M059J (cell line): ENCODE measurements at places on chromosomes 7 and 10.
A peak's percentile ranks its signal among the peaks of the same experiment; 100 is the strongest.

DNA sequence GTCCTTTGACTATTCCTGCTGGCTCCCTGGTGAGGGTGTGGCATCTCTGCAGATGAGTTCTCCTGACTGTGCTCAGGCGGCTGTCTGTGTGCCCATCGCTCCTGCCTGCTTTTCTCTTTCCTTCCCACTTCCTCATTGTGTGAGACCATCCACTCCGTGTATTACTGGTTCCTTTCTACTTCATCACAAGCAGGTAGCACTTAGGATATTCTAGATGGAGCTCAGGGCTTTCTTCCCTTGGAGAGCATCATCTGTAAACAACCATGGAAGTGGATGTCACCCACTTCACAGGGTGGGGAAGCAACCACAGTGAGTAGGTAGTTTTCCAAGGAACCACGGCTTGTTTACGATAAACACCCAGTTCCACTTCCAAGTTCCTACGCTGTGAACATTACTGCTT lies 15.7 kb downstream of the DNAJB6 start:
- no peak for DNase-seq

DNA sequence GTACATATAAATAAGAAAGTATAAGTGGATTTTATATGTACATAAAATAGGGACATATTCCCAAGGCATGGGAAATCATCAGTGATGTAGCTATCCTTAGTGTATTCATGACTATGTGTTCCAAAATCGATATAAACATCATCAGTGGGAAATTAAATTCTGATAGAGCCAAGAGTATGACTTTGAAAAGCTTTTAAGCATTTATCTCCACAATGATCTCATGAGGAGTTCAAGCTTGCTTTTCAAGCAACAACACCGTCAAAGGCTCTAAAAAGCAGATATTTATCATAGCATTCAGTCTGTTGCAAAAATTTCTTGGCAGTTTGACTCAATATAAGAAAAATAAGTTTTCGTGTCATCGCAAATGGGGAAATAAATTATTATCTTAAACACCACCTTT lies 14.5 kb upstream of the NEBL start:
- no peak for DNase-seq

DNA sequence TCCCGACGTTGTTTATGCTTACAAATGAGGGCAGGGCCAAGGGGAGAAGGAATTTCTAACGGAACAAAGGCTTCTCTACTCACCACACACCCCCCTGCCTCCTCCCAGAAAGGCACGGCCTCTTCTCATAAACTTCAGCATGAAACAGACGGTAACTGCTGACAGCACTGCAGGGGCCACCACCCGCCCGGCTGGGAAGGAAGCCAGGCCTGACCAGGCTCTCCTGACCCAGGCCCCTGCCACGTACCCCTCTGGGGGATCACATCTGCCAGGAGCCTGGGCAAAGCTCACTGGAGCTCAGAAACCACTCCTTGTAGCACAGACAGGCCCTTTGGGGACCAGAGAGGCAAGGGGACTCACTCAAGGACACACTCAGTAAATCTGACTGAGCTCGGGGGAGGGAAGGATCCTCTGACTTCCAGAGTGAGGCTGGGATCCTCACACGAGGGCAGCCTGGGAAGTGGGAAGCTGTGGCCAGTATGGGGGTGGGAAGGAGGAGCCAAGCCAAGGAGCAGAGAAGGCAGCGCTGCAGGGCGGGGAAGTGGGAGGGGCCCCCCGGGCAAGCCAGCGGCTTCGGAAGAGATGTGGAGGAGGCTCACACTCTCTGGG lies 46.1 kb downstream of the ZCCHC24 start:
- DNase-seq = peak; percentile 97

GRCh38 chr10:76354921-76355320 lies 923.5 kb downstream of the LRMDA start:
- DNase-seq = no peak

DNA sequence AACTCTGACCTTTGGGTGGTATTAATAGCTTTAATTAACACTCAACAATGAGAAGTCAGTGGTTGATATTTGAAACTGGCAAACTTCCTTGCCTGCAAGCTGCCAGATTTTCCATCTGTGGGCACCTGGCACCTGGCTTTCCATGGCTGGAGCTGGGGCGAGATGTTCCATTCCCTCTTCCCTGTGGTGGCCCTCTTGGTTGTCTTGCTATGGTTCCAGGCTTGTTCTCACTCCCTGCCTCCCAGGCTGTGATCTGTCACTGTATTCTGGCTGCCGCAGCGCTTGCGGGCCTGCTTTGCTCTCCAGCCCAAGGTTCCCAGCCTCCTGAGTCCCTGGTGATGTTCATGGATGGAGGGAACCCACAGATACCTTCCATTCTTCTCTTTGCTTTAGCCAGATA lies 201.0 kb downstream of the FRMD4A start:
- no peak for DNase-seq

GRCh38 chr10:73584737-73585136 lies 6.4 kb downstream of the USP54 start:
- peak; percentile 68 for DNase-seq

- DNase-seq = no peak
These were observed 230.6 kb upstream of the PLXNA4 start for GRCh38 chr7:132806834-132807233.

DNA sequence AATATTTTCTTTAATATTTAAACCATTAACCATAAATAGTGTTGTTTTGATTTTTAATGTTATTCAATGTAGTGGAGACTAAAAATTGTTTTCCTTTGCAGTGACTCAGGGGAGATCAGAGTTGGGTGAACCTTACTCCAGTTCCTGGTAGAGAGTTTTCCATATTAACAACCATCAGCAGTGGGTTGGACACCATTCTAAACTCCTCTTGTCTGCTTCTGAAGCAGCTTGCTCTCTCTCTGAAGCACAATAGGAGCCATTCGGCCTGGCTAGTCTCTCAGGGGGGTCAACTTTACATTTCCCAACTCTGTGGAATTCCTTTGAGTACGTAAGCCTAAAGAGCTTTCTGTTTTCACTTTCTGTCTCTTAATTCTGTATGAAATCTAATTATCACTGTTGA lies 9.4 kb upstream of the NRG3 start:
- DNase-seq = no peak

DNA sequence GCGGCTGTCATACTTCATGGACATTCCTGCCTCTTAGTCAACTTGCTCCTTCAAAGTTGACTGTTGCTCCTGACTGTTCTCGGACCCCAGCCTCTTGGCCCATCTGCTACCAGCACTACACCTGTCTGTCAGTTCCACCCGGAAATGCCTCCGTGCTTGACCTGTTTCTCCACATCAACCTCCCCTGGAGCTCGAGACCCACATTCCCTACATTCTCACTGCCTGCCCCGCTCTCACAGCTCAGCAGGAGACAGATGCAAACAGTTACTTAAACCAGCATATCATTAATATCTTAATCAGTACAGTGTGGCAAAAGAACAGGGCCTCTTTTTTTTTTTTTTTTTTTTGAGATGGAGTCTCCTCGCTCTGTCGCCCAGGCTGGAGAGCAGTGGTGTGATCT lies 174.3 kb downstream of the NRP1 start:
- DNase-seq = no peak

DNA sequence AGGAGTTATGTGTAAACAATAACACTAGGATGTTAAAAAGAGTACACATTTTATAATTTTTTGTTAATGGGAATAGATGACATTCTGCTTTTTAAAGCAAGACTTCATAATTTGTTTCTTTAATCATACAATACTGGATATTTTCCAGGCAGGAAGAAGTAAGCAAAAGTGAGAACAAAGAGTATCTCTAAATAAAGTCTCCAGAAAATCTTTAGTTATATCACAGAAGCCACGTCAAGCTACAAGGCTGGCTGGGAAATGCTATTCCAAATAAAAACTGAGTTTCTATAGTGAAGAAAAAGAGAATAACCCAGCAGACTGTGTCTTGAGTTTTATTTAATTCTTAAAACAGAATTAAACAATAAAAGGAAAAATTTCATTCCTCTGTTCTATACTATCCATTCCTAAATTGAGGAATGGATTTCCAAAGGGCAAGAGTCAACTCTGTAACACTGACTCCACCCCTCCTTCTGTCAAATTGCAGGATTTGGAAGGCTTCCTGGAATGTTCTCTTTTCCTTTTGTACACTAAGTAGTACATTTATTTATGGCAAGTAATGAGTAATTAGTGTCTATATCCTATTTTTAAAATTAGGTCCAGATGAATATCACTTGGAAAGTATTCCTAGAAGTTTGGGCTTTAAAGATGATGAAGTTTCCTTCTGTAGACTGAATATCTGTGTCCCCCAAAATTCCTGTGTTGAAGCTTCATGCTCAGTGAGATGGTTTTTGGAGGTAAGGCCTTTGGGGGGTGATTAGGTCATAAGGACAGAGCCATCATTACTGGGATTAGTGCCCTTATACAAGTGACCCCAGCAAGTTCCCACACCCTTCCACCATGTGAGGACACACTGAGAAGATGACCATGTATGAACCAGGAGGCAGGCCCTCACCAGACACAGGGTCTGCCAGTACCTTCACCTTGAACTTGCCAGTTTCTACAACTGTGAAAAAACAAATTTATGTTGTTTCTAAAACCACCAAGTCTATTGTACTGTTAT lies 290.9 kb downstream of the CRPPA start:
- DNase-seq = peak; percentile 50

- DNase-seq = peak; percentile 99
These were observed 47.9 kb upstream of the NPFFR1 start for GRCh38 chr10:70331486-70332268.

DNA sequence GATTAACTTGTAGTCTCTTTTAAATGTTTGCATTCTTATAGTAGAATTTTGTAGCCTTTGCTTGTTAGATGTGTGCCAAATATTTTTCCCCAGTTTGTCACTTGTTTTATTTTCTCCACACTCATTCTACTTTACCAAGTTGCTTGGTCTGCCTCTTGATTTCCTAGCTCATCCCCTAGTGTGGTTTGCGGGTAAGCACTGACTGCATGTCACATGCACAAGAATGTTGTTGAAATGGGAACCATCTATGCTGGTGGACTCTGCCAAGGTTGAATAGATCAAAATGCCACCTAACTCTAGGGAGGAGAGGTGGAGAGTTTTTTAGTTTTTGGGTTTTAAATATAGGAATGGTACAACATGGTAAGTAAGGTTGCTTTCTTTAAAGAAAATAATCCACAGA lies 47.6 kb downstream of the FZD1 start:
- peak; percentile 7 for DNase-seq

GRCh38 chr7:112018305-112019030 lies 187.7 kb downstream of the DOCK4 start:
- DNase-seq = no peak

DNA sequence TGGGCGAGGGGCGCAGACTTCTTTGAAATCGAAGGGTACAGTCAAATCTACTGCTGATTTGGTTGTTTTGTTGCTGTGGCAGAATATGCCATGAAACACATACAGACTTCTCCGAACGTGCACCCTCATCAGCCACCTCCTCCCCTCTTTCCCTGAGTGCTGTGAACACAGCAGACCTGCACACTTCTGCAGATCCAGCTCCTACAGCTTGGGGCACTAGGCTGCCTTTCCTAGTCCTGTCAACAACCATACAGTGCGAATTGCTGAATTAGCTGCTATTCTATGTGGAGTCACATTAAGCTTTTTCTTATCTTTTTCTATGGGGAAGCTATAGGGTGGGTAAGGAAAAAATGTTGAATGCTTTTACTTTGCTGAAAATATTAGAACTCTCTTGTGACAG lies 57.5 kb downstream of the COL17A1 start:
- DNase-seq = peak; percentile 21

DNA sequence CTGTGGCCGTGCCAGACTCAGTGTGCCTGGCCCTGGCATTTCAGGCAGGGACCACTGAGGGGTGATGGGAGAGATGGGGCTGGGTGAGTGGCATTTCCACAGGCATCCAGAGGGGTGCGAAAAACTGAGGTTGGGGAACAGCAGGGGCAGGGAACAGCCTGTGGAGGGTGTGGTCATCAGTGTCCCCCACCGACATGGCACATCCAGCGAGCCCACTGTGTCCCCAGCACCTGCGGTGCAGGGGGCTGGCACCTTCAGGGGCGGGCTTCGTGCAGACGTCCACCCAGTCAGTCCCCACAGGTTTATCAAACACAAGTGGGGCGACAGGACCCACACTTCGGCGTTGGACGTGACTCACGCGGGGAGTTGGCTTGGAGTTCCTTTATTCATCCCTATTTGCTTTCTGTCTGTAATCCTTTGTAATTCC lies 14.8 kb downstream of the CUX1 start:
- DNase-seq = no peak

DNA sequence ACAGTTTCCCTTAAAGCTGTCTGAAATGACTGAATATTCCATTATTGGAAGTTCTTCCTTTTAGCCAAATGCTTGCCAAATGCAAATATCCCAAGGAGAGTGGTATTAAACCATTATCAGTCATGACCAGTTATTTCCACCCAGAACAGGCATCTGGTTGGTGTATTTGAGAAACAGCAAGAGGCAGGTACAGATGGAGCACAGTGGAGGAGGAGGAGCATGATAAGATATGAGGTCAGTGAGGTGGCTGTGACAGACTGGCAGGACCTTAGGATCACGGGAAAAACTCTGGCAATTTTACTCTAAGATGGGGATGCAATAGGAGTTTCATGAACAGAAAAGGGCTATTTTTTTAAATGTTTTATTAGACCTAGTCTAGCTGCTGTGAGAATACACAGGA lies 6.4 kb downstream of the HEPACAM2 start:
- DNase-seq = no peak

DNA sequence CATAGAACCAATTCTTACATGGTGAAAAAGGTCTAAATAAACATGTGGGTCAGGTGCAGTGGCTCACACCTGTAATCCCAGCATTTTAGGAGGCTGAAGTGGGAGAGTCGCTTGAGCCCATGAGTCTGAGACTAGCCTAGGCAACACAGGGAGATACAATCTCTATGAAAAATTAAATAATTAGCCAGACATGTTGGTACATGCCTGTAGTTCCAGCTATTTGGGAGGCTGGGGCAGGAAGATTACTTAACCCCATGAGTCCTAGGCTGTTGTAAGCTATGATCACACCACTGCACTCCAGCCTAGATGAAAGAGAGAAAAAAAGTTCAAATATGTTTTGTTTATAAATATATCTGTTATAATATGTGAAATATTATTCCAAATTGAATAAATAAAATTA lies 643.6 kb downstream of the IPMK start:
- no peak for DNase-seq

GRCh38 chr7:80833289-80834268 lies 85.3 kb downstream of the SEMA3C start:
- peak; percentile 94 for DNase-seq

- no peak for DNase-seq
These were observed 131.9 kb downstream of the TAX1BP1 start for GRCh38 chr7:27871866-27872265.

GRCh38 chr10:59460601-59461000 lies 98.3 kb upstream of the FAM13C start:
- no peak for DNase-seq

DNA sequence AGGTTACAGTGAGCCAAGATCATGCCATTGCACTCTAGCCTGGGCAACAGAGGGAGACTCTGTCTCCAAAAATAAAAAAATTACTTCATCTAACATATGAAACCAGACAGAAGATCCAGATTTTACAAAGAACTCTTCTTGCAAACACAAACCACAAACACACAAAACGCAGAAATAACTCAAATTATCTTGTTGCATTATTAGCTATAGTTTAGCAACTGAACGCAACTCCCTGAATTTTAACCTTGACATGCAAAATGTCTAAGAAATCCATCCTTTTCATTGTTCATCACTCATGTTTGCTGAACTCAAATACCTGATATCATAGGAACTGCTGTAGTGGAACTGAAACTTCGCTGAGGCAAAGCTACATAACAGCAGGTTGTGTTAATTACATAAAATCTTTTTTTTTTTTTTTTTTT lies 64.1 kb downstream of the MICU1 start:
- DNase-seq = no peak
